ENCODE measurements at places on chromosomes 3 and 15. TPM values are rescaled to one million over a fixed set of nuclear protein-coding genes. Genes with fewer than 3 reads are reported as not detected.

Gene POPDC2
- 947 TPM for total RNA-seq

Gene ATP10A
- 0.55 TPM for total RNA-seq

Gene KIF7
- 2.7 TPM for total RNA-seq

Gene LINGO1
- 1.9 TPM for total RNA-seq

Gene ZDHHC23
- 1.5 TPM for total RNA-seq

Measured in heart left ventricle (tissue), 16 donors.